ENCODE measurements at places on chromosomes 1 and 21. TPM values are rescaled to one million over a fixed set of nuclear protein-coding genes. Genes with fewer than 3 reads are reported as not detected.

IL10 gene
- 0.56 TPM for polyA plus RNA-seq

TFAP2E gene
- 0.31 TPM for polyA plus RNA-seq

CD1E gene
- not detected for polyA plus RNA-seq

LGR6 gene
- not detected for polyA plus RNA-seq

CASQ1 gene
- polyA plus RNA-seq = not detected
